ENCODE measurements at places on chromosomes 3 and 15.

- DNase-seq: no peak
These were observed 83.8 kb downstream of the MYLK start for GRCh38 chr3:123800362-123800682.

DNA sequence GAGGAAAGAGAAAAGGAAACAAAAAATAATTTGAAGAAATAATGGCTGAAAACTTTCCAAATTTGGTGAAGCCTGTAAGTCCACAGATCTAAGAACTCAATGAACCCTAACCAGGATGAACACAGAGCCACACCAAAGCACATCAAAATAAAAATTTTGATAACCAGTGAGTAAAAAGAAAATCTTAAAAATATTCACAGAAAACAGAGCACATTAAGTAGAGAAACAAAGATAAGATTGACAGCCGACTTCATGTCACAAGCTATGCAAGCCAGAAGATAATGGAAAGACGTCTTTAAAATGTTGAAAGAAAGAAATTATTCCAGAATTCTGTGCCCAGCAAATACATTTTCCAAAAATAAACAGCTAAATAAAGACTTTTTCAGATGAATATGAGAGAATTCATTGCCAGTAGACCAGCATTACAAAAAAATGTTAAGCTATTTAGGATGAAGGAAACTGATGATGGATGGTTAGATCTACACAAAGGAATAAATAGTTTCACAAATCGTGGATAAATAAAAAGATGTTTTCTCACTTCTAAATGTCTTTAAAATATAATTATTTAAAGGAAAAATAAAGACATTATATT is 140.2 kb upstream of the SKOR1 start:
- no peak for DNase-seq

DNA sequence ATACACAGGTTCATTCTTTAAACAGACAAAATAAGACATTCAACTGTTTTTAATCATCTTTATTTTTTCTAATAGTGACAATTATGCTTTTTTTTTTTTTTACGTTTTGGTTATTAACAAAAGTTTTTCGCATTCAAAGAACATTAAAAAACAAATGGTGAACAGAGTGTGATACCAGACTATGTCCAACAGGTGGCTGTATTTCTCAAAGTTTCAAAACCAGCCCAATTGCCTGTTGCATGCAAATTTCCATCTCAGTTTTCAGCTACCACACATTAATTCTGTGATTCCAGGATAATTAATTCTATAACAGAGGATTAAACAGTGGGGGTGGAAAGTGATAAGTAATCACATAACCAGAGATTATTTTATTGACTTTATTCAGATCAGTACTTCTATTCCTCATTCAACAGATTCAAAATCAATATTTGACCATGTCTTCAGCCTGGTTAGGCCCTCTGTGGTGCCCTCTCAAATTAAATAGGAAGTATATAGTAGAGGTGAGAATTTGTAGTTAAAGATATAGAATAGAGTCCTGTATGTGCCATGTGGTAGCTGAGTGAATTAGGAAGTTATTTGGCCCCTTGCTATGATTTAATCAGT is 122.2 kb upstream of the DCBLD2 start:
- DNase-seq: no peak

DNA sequence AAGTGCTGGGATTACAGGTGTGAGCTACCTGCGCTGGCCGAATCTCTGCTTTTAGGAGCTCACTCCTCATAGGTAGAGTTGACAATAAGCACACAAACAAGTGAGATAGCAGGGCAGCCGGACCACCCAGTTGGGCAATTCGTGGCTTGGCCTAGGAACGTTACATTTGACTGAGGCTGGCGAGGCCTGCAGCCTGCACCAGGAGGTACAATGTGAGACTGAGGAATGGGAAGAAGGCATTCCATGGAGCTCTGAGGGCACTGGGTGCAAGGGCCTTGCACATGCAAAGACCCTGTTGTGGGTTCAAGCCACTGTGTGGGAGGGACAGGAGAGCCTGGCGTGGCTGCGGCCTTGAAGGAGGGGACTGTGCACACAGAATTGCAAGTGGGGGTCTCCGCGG is 152.5 kb downstream of the LRRK1 start:
- DNase-seq: no peak

DNA sequence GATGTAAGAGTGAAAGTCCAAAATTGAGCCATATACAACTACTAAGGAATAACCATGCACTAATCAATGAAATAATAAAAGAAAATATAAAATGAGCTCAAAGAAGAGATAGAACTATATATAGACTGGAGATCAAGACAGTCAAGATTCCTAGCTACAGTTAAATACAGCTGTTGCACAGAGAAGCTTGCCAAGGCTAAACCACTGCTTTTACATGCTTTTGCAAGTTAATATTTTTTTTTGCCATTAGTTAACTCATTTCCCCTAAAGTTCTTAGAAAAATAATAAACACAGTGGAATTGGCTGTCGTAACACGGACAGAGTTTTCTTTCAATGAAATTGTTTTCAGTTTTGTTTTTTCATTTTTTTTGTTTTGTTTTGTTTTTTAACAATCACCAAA is 123.0 kb downstream of the VGLL3 start:
- no peak for DNase-seq

- DNase-seq: no peak
These were observed 191.4 kb downstream of the STT3B start for GRCh38 chr3:31724116-31724515.

DNA sequence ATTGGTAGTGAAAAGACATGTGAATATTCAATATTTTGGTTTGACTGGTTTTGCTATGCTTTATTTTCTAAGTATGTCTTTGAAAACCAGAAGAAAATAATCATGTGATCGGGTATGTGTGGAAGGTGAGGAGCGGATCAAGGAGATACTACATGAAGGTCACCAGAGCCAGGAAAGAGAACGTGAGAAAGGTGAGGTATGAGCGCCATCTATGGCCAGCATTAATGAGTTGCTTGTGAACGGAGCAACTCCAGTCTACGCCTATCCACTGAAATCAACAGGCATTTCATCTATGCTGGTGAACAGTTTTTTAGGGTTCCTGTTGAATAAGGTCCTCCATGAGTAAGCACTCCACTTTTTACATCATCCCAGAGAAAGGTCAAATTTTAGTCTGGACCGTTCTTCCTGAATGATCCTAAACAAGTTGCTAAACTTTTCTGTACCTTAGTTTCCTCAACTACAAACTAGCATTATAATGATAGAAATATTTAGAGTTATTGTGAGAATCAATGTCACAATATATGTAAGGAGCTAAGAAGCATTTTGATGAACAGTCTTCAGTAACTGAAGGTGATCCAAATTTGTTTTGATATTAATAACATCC is 1435.2 kb upstream of the CADM2 start:
- no peak for DNase-seq

DNA sequence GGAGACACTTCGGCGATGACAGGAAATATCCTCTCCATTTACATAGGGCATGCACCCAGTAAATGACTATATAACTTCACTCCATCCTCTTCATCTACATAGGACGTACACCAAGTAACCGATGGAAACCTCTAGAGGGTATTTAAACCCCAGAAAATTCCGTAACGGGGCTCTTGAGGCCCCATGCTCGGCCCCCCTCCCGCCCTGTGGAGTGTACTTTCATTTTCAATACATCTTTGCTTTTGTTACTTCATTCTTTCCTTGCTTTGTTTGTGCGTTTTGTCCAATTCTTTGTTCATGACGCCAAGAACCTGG is 7.5 kb upstream of the FAM107A start:
- peak; percentile 5 for DNase-seq

- DNase-seq: no peak
These were observed 152.0 kb downstream of the TJP1 start for GRCh38 chr15:29670266-29670665.

GRCh38 chr15:27324886-27325615 is 354.1 kb downstream of the GABRG3 start:
- DNase-seq: no peak

DNA sequence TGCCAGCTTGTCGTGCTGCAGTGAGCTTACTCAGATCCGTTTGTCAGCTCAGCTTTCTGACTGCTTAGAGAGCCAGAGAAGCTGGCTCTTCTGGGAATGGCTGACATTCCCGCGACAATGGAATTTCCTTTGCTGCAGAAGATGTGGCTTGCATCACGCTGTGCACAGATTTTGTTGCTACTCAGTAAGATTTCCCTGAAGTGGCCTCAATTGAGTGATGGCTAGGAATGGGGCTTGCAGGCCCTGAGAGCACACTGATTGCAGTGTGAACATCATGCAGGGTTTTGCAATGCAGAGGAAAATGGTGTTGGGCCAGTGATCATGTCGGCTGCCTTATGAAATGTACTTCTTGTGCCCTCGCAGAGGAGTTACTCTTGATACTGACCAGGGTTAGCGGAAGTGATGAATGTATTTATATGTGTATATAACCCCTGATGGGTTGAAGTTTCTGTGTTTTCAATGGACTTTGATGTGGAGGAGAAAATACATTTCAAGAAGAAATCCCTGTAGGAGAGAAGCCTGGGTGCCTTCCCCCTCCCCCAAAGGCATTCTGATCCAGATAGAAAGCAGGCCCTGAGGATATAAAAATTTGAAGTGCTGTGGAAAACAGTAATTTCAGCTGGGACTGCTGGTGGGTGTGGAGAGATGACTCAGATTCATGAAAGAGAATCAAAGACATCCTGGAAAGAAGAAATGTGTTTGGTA is 102.5 kb upstream of the PDZRN3 start:
- no peak for DNase-seq

DNA sequence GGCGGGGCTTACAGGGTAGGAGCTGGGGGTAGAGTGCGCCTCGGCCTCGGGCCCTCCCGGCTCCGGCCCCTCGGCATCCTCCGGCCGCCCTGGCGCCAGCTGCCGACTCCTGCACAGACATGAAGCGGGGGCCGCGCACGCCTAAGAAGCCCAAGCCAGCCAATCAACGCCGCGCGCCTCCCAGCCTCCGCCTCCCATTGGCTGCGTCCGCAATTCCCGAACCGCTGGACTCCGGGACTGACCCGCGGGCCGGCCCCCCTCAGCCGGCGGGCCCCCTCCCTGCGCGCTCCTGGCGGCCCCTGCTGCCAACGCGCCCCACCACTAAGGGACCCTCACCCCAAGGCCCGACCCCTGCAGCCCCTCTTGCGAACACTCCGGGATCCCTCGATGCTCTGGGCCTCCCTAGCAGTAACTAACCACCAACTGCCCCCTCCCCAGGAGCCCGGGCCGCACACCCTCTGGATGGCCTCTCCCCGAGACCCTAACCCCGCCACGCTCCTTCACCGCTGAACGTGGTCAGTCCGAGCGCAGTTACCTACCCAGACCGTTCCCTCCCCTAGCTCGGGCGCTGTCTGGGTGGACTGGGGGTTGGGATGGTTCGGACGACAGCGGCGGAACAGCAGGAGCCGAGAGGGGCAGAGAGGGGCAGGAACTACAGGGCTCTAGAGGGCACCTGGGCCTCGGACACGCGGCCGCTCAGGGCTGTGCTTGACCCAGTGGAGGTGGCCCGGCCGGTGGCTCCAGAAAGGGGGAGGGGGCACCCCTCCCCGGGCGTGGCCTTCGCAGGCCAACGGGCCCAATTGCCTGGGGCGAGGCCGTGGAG is 5.0 kb downstream of the GATA2 start:
- DNase-seq: peak; percentile 29

DNA sequence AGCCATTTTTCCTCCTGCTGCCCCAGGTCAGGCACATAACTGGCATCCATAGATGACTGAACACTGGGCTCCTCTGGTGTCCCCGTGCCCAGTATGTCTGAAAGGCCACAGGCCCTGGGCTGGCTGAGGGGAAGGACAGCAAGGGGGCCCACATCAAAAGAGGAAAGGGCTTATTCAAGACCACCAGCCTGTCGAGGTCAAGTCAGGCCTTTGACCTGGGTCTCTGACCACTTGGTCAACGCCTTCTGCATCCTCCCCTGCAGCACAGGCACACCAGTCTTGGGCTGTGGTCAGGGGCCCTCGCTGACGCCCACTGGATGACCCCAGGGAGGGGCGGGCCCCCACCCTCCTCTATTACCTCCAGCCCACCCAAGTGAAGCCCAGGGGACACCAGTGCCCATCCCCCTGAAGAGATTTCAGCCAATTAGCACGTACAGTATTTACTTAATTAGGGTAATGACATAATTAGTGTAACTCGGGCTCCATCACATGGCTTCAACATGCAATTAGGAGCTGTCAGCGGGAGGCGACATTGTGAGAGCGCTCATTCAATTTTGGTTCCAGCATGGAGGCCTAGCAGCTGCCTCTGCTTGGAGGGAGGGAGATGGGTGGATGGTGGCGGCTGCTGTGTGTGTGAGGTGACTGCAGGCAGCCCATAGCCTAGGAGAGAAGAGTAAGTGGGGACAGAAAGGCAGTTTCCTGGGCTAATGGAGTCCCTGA is 13.5 kb upstream of the DNAH1 start:
- DNase-seq: no peak

DNA sequence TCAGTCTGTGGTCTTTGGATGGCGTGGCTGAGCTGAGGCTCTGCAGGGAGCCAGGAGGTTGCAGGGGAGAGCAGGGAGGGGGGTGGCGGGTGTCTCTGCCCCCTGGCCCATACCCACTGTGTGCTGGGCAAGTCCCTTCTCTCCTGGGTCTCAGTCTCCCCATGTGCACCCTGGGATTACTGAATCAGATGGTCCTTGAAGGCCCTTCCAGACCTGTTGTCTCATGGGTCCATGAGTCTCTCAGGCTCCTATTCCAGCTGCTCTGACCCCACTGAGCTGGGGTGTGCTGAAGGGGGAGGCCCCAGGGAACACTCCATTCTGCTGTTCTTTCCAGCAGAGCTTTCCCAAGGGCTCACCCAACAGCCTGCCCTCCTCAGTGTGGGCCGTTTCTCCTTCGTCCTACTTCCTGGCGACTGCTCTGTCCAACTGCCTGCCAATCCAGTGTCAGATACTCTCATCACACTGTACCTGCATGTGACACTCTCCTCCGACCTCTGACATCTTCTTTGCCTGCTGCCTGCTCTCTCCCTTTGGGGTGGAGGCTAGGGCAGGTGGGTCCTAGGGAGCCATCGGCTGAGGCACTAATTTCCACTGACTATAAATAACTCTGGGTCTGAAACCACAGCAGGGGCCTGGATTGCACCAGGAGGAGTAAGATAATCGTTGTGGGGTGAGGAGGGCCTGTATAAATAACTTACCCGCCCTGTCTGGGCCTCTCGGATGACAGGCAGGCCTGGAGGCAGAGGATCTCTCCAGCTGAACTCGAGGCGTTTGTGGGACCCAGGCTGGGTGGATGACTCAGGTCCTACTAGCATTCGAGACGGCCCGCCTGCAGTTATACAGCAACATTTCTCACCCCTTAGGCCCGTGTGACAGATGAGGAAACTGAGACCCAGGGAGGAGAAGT is 67.1 kb downstream of the ATP2B2 start:
- no peak for DNase-seq

- no peak for DNase-seq
These were observed 374.6 kb upstream of the ARL6 start for GRCh38 chr3:97389936-97390335.

GRCh38 chr15:67873777-67874176 is 33.9 kb upstream of the RNU6-1 start:
- DNase-seq: no peak

GRCh38 chr3:159865041-159865579 is 123.5 kb upstream of the IL12A start:
- DNase-seq: no peak

DNA sequence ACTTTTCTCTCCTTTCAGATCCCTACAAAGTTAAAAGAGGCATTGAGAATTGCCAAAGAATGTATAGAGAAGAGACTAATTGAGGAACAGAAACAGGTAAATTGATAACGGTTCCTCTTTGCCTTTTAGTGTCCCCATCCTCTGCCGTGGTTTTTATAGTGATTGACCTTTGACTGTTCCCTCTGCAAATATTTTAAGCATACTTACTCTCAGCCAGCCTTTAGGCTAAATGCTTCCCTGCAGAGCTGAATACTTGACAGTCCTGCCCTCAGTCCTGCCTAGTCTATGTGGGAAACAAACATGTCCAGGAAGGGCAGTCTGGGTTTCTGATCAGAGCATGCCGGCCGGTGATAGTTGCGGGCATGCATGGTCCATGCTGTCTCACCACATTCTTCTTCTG is 24.7 kb downstream of the PDHB start:
- DNase-seq: no peak
